ENCODE measurements at places on chromosomes 2 and 18.

DNA sequence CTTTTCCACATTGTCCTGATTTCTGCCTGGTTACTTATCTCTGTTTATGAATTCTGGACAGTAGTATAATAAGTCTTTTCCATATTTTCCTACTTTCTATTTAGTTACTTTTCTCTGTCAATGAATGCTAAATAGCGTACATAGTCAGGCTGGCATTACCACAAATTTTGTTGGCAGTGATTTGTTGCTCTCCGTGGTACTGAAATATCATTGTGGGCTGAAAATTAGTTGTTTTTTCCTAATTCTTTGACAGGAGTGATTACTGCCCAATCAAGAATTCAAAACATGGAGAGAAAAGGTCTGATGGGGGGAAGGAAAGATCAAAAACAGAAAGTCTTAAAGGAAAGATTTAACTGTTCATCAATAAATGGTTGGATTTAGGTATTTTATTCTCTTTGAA lies 7.7 kb upstream of the GALNT13 start:
- no peak for DNase-seq

DNA sequence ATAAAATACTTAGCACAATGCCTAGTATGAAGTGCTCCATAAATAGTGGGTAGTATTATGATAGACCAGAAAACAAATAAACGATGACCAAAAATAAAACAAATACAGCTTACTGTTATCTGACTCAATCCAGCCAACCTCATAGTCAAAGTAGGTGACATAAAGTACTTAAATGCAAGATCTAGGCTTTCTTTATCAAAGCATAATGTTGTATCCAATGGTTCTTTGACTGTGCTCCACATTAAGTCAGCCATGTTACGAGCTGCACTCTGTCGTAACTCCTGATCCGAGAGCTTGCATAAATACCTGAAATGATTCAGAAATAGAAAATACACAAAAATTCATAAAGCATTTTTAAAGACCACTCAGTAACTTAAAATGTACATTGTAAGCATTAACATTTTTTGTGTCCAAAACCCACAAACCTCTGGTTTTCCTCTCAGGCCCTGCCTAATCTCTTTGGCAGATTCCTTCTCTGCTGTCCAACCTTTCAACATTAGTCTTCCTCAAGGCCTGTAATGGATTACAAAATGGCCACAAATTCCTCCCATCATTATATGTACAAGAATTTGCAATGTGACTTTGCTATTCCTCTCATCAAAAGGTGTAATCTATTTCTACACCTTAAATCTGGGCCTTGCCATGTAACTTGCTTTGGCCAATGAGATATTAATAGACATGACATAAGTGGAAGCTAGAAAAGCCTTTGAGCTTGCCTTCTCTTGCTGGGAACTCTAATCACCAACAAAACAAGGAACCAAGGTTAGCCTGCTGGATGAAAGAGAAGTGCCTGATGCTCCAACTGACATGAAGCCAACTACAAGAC lies 90.6 kb downstream of the USP34 start:
- no peak for DNase-seq

DNA sequence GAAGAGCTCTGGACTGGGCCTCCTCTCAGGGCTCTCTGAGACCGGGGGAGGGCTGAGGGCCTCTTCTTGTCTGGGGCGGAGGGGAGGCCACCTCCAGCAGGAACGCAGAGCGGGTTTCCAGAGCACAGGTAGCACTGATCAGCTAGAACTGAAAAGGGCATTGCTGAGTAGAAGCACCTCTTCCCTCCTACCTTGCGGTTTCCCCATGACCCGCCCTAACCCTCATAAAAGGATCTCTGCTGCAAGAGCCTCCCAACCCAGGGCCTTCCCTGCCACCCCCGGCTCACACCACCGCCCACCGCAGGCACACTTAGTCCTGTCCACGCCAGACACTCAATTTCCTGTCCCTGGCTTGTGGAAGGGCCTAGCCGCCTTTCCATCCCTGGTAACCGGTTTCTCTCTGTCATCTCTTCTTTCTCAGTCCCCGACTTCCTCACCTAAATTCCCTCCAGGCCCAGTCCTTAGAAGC lies 966 bp downstream of the ADCY3 start:
- no peak for DNase-seq

DNA sequence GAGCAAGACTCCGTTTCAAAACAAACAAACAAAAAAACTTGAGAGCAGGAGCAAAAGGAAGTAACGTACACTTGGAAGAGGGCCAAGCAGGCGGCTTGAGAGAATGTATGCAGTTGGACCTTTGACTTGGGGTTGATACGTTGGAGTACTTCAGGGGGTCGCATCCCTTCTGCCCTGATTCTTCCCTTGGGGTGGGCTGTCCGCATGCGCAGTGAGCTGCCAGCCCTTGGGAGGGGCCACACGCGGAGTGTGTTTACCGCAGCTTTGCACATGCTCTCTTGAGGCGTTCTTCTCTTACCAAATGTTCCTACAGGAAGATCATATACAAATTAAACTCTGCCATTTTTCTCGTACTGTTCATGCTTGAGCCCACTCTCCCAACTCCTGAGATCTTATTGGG lies 38.1 kb upstream of the SOCS6 start:
- DNase-seq, result no peak

DNA sequence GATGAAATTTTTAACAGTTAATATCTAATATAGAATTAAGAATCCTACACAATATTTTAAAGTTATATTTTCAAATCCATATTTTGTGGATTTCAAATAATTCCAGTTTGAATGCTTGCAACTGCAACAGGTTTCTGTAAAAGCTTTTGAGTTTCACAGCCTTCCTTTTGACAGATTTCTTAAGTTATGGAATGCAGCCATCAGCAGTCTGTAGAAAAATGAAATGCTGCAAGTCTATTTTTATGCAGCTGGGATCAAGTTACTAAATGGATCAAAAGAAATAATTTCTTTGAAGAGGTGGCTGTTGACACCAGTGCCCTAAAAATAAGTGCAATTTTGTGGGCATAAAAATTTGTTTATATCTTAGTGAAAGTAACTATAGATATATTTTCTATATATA lies 657.2 kb downstream of the NRXN1 start:
- no peak for DNase-seq

- no peak for DNase-seq
Observed at GRCh38 chr2:137183206-137183898, 418.0 kb downstream of the THSD7B start.

GRCh38 chr2:238895361-238895882 lies 47.5 kb downstream of the TWIST2 start:
- DNase-seq, result no peak

- no peak for DNase-seq
Observed at GRCh38 chr2:191038241-191038725, 24.3 kb upstream of the STAT1 start.

- no peak for DNase-seq
Observed at GRCh38 chr2:73225513-73226360, 7.3 kb downstream of the PRADC1 start.

Data from renal cortex interstitium (tissue), 15 donors.